K562 (cell line): ENCODE measurements at places on chromosomes 2 and 18. TPM values are rescaled to one million over a fixed set of nuclear protein-coding genes. Genes with fewer than 3 reads are reported as not detected.

DNA sequence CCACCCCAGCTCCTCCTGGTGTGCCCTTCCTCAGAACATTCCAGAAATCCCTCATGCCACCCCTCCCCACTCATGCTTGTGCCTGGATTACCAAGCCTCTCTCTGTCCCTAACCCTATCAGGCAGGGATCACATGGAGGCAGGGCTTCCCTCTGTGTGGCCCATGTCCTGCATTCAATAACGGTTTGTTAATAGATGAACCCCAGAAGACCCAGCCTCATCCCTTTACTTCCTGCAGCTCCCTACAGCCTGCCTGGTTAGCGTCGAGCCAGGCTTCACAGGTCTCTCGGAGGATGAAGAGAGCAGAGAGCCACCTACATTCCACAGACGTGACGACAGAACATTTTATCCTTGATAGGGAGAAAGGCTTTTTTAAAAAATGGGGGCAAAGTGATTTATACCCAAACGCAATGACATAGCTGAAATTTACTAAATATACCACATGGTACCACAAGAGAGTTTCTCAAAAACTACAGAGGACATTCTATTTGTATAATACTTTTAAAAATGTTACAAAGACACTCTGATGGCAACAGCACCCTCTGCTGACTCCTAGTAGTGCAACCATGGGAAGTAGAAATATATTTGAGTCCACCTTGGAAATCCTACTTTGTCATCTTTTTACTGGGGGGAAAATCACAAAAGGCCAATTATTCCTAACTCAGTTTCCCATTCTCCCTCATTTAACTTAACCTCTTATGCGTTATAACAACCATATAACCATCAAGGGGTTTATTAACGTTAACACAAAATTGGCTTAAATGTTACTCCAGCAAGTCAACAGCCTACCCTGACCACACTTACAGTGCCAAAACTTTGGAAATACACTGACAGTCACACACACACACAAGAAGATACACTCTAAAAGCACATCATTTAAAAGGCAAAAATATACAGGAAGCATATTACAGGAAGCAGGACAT is 30.7 kb downstream of the FBXO15 start:
- no peaks in the 10 kb centered on the region for H3K27me3 ChIP-seq
- no peak overlapping the region for H3K4me3 ChIP-seq
- H3K36me3 ChIP-seq: no peaks in the 10 kb centered on the region
- no peak overlapping the region for H3K27ac ChIP-seq
- no peaks in the 10 kb centered on the region for H3K4me1 ChIP-seq

DNA sequence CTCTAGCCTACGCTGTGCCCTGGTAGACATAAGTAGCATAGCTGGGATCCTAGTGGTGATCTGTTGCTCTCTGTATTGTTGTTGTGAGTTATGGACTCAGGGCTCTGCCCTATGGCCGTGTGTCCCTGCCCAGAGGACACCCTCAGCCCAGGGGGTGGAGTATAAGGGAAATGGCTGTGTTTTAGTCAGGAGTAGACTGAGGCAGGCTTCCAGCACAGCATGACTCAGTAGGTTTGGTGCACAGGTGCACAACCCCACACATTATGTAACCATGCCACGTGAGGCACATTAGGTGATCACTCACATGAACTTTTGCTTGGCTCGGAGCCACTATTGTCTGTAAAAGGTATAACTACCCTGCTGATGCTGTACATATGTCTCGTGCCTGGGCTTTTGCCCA is 59.9 kb upstream of the PEX13 start:
- H3K27ac ChIP-seq: no peak overlapping the region
- peaks cover 3% of the 10 kb centered on the region; the same call in 1 of the 3 replicates for H3K36me3 ChIP-seq
- no peak overlapping the region for H3K4me3 ChIP-seq

DNA sequence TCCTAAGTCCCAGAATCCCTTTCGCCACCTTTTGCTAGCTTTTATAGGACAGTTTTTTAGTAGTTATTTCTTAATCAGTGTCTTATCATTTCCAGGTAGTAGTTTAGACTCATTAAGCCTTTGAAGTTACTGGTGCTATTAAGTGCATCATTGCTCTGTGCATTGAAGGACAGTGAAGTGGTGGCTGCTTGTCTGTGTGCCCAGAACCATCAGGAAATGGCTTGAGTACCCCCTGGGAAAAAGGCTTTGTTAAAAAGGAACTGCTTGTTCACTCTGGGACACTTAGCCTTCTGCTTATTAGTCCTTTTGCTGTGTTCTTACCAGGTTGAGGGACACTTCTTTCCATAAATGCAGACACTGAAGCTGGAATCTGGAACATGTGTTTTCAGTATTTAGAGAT is 30.0 kb downstream of the DTNA start:
- no peak overlapping the region for H3K4me3 ChIP-seq
- no peak overlapping the region for H3K27ac ChIP-seq
- no peaks in the 10 kb centered on the region for H3K4me1 ChIP-seq
- no peaks in the 10 kb centered on the region for H3K27me3 ChIP-seq

GRCh38 chr2:36820942-36821605 is 124.6 kb downstream of the VIT start:
- peaks cover 23% of the 10 kb centered on the region for H3K27me3 ChIP-seq
- no peaks in the 10 kb centered on the region for H3K4me1 ChIP-seq
- no peaks in the 10 kb centered on the region for H3K36me3 ChIP-seq
- H3K27ac ChIP-seq: no peak overlapping the region
- DNase-seq: no peak

CPO gene
- not detected in 2 replicates for total RNA-seq
